ENCODE measurements at places on chromosomes 11 and 22.

- DNase-seq = no peak
Observed at GRCh38 chr22:45231293-45231692, 9.4 kb downstream of the KIAA0930 start.

DNA sequence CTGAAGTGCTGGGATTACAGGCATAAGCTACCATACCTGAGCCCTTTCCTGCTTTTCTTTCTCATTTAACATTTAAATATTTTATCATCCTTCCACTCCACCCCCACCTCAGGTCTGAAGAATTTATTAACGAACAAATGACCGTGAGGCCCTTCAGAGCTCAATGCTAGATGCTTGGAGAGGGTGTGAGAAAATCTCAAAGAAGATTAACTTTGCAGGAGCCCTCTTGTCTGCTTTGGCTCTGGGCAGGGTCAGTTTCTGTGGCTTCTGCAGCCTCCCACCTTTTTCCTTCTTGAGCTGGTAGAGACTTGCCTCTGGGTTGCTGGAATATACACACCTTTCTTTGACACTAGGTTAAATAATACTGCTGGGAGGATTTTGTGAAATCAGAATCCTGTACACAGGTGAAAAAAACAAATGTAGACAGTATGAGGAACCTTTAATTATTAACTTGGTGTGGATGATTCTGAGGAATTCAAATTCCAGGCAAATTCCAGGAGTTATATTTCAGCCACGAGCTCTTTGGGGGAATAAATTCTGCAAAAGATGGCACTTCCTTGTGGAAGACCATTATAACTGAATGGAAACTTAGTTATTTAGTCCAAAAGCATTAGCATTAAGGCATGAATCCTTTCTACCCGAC lies 3.4 kb upstream of the ZBTB44 start:
- no peak for DNase-seq

DNA sequence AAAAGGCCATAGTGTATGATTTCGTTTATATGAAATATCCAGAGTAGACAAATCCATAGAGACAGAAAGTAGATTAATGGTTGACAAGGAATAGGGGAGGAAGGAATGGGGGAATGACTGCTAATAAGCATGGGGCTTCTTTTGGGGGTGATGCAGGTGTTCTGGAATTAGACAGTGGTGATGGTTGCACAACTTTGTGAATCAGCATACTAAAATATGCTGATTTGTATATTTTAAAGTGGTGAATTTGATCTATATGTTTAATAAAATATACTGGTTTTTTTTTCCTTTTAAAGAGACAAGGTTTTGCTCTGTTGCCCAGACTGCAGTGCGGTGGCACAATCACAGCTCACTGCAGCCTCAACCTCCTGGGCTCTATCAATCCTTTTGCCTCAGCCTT lies 6.5 kb upstream of the HORMAD2 start:
- no peak for DNase-seq

GRCh38 chr22:46471901-46472721 lies 65.3 kb downstream of the CELSR1 start:
- no peak for DNase-seq

DNA sequence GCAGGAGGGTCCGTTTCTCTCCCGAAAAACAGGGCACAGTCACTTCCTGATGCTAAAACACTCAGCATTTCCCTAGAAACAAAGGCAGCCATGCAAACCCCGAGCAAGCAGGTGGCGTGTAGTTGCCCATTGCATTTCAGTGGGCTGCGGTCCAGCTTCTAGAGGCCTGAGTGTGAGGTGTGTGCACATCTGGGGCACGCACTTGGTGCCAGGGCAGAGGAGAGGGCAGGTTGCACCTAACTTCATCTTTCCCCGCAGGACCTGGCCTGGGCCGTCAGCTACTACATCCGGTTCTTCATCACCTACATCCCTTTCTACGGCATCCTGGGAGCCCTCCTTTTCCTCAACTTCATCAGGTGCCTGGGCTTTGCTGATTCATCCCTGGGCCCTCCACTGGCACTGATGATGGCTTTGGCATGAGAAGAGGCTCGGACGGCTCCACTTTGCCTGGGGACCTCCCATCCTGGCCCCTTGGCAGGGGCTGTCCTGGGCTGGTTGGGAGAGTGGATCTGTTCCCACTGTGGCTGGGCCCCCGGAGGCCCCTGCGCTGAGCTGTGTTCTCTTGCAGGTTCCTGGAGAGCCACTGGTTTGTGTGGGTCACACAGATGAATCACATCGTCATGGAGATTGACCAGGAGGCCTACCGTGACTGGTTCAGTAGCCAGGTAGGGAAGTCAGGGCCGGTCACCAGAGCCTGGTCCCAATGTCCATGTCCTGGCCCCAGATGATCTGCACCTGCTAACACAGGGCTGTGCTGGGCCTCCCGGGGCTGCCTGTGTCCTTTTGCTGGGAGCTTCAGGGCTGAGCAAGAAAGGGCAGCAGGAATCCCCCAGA lies 28.4 kb downstream of the FADS3 start:
- no peak for DNase-seq

- no peak for DNase-seq
Observed at GRCh38 chr11:77107950-77108349, 5.3 kb downstream of the OMP start.
